A172 (cell line): ENCODE measurements at places on chromosomes 13 and 19. TPM values are rescaled to one million over a fixed set of nuclear protein-coding genes. Genes with fewer than 3 reads are reported as not detected.

PLIN3 gene
- total RNA-seq, result 175 and 198 TPM in 2 replicates

PRR20D gene
- not detected in 2 replicates for total RNA-seq

PODNL1 gene
- total RNA-seq, result 1.1 and 2.7 TPM in 2 replicates

SHC2 gene
- 12.5 and 19.6 TPM in 2 replicates for total RNA-seq

SERP2 gene
- not detected in 2 replicates for total RNA-seq

NCAN gene
- not detected in 2 replicates for total RNA-seq

URAD gene
- total RNA-seq, result not detected in 2 replicates

IGFL3 gene
- 0.53 TPM in 1 of 2 replicates, not detected in the other for total RNA-seq

ELAVL3 gene
- not detected in 2 replicates for total RNA-seq

CPAMD8 gene
- not detected in 2 replicates for total RNA-seq

SLITRK6 gene
- total RNA-seq, result 0.03 and 0.43 TPM in 2 replicates

STOML3 gene
- total RNA-seq, result not detected in 2 replicates

MAP4K1 gene
- total RNA-seq, result 0.72 and 1.4 TPM in 2 replicates

PPP1R37 gene
- total RNA-seq, result 25.1 and 28.0 TPM in 2 replicates

CGB8 gene
- 4.7 and 8.8 TPM in 2 replicates for total RNA-seq

GRIN3B gene
- 0.38 TPM in 1 of 2 replicates, not detected in the other for total RNA-seq

PTGIR gene
- 1.1 and 1.6 TPM in 2 replicates for total RNA-seq

ZNF442 gene
- total RNA-seq, result 1.9 and 2.4 TPM in 2 replicates

IL12RB1 gene
- 0.93 TPM in 1 of 2 replicates, not detected in the other for total RNA-seq

RFPL4A gene
- total RNA-seq, result not detected in 2 replicates

KMT5C gene
- 19.1 and 19.8 TPM in 2 replicates for total RNA-seq

BICRA gene
- total RNA-seq, result 0.79 TPM in 1 of 2 replicates, not detected in the other

FXYD7 gene
- total RNA-seq, result not detected in 2 replicates

SCGB2B2 gene
- not detected in 2 replicates for total RNA-seq

HRC gene
- total RNA-seq, result 0.07 TPM in 1 of 2 replicates, not detected in the other

ZNF154 gene
- total RNA-seq, result not detected in 2 replicates

VSTM2B gene
- total RNA-seq, result not detected in 2 replicates

NDUFS7 gene
- total RNA-seq, result 169 and 186 TPM in 2 replicates

KLHL1 gene
- total RNA-seq, result not detected in 2 replicates

FREM2 gene
- total RNA-seq, result not detected in 2 replicates

NFIC gene
- 26.2 and 32.5 TPM in 2 replicates for total RNA-seq

FLT1 gene
- 5.5 and 7.5 TPM in 2 replicates for total RNA-seq

EBI3 gene
- 6.4 and 8.1 TPM in 2 replicates for total RNA-seq

OLFM2 gene
- total RNA-seq, result 0.77 and 2.2 TPM in 2 replicates

PRSS57 gene
- not detected in 2 replicates for total RNA-seq
